ENCODE measurements at places on chromosomes 7 and 10.

DNA sequence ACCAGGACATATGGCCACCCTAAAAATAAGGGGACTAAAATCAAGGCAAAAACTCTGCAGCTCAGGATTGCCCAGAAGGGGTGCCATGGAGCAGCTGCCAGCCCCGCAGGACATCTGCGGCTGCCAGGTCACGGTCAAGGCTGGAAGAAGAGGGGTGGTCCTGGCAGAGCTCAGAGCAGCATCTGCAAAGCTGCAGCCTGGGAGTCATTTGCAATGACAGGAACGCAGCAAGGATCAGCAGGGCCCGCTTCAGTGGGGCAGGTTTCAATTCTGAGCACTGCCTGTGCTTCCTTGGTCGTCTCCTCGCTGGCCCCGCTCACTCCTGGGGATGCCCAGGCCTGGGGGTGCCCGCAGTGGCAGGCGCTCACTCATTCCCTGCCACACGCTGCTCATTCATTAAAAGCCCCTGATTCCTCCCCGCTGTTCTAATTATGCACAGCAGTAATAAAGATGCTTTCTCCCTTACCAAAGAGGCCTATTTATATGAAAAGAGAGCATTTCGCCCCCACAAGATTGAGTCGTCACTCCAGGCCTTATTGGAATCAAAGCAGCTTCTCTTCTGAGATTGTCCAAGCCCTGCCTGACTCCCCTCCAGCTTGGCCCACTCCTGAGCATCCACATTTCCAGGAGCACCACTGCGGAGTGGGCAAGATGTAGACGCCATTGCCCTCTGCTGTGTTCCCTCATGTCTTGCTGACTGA, 4.6 kb downstream of the HSPA12A start:
- no peak for DNase-seq

DNA sequence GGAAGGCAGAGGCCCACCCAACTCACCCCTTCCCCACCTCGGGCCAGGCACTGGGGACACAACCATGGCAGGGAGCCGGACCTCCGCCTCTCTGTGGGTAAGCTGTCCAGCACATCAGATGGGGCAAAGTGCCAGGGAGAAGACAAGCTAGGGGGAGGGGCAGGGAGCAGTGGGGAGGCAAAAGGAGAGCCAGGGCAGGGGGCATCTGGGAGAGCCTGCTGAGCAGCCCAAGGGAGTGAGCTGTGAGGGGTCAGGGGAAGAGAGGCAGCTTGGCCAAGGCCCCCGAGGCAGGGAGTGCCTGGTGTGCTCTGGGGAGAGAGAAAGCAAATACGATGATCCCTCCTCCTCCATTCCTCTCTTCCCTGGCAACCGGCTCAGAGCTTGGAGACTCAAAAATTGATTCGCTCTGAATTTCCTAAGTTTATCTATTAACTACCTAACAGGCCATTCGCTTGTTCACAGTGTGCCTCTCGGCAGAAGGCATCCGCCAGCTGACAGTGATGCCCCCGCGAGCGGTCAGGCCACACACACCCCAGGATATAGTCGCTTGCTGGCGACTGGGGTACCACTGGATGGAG, 4.5 kb downstream of the CAMK2B start:
- no peak for DNase-seq

GRCh38 chr10:42864575-42864974, 82.0 kb downstream of the BMS1 start:
- no peak for DNase-seq

- no peak for DNase-seq
These were observed 700.9 kb upstream of the ANKRD30A start for GRCh38 chr10:36424502-36424901.

DNA sequence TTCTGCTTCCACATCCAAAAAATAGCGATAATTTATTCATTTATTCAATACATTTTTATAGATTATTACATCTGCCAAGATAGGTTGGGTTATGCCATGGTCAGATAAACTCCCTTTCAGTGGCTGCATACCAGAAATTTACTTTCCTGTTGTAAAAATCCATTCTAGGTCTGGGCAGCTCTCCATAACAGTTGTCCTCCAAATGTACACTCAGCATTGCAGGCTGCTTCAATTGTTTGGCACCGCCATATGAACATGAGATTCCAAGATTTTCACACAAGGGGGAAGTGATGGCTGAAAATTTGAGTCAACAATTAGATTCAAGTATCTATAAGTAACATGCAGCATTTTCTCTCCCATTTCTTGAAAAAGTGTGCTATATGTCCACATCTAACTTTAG, 568.7 kb downstream of the ETV1 start:
- DNase-seq: no peak

DNA sequence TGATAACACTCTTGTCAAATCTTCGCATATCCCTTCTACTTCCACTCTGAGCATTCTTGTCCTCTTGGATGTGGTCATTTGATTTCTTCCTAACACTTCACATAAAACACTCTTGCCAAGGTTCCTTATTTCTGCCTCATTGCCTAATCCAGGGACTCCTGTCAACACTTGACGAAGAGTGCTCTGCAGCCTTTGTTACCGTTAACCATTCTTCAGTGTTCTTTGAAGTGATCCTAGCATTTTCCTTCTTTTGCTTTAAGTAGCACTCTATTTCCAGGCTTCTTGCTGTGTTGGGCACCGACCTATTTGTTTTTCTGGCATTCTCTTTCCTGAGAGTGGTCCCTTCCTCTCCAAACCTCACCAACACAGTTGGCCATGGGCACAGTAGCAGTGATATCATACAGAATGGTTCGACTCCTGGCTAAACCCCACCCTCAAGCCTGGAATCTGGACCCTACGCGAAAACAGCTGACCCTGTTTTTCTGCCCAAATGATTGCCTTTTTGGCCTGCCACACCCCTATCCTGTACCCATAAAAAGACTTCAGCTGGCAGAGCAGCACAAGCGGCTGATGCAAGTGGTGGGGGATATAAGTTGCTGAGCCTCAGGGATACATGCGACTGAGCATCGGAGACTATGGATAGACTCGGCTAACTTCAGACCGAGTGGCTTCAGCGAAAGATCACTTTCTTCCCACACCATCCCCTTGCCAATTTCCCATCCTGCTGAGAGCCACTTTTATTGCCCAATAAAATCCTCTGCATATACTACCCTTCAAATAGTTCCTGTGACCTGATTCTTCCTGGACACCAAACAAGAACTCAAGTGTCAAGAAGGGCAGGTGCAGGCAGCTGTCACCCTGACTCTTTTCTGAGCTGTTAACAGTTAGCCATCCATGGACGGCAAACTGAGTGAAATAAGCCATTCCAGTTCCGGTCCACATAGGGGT, 820.6 kb downstream of the CCSER2 start:
- DNase-seq: no peak

GRCh38 chr7:98199131-98199530, 12.1 kb upstream of the BHLHA15 start:
- no peak for DNase-seq

DNA sequence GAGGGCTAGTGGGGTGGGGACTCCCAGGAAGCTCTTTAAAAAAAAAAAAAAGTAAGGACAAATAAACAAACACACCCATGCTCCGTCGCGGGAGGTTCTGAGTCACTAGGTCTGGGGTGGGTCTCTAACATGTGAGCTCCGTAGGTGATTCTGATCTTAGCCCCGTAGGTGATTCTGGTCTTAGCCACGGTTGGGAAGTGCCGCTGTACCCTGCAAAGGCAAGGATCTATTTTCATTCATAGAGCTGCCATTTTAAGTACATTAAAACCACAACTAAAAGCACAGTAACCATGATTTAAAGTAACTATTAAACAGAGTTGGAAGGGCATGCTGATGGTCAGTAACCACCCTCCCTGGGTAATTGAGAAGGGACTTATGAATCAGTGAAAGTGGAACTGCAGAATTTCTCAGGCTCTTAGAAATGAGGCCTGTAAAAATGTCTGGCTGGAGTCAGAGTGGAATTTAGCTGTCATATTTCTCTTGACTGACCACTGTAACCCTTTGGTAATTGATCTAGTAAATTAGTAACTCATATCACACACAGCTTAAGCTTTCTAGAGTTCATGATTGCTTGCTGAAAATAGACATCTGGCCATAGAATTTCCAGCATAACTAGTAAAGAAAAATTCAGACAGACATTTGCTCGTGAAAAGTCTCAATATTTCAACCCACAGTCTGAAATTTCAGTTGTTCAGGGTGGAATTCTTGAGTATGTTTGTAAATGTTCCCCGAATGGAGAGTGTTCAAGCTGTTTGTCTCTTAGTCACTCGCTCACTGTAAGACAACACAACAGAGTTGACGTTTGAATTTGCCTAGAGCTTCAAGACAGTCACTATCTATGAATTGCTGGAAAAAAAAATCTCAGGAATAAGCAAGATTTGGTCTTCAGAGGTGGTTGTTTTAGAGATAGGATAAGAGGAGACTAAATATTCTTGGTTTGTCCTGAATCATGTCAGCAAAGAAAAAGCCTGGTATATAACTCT, 34.2 kb upstream of the TCF7L2 start:
- no peak for DNase-seq

GRCh38 chr10:17414484-17414883, 39.9 kb downstream of the ST8SIA6 start:
- DNase-seq: no peak

DNA sequence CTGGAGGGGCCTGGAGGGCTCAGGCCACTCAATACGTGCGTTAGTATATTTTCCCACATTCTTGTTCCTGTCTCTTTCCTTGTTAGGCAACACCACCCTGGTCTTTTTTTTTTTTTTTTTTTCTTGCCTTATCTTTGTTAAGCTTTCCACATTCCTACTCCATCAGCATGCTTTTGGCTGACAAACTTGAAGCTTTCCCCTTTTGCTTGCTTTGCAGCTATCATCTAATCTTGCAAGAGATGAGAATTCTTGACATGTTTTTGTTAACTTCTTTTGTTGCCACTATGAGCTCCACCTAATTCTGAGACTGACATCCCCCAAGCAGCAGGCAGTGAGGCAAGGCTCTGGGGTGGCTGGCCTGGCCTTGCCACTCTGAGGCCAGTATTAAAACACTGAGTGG, 52.5 kb upstream of the NRP1 start:
- DNase-seq: no peak

GRCh38 chr10:76393875-76394706, 962.7 kb downstream of the LRMDA start:
- DNase-seq: no peak

- DNase-seq: no peak
These were observed 322.2 kb downstream of the FGFR2 start for GRCh38 chr10:121276046-121276445.

- no peak for DNase-seq
These were observed 9.2 kb downstream of the NEBL start for GRCh38 chr10:20887706-20888555.

GRCh38 chr7:118713039-118713438, 488.5 kb downstream of the ANKRD7 start:
- no peak for DNase-seq

DNA sequence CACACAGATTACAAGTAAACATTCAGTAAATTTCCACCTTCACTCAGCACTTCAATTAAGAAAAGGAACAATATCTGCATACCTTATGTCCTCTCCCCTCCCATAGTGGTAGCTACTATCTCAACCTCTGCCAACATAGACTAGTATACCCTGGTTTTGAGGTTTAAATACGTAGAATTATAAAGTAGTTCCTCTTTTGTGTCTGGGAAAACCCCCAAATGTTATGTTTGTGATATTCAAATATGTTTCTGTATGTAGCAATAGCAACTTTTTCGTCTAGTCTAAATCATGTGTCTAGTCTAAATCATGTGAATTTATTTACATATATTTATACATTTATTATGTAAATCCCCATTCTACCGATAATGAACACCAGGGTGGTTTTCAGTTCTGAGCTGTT, 13.2 kb upstream of the CAMK2B start:
- DNase-seq: no peak

- no peak for DNase-seq
These were observed 755 bp downstream of the FAM171A1 start for GRCh38 chr10:15370212-15370855.

GRCh38 chr10:48836605-48837004, 103.0 kb downstream of the LRRC18 start:
- no peak for DNase-seq

GRCh38 chr7:19377611-19378344, 232.6 kb upstream of the FERD3L start:
- DNase-seq: no peak

- DNase-seq: no peak
These were observed 6.5 kb downstream of the SLC13A1 start for GRCh38 chr7:123193235-123193634.

DNA sequence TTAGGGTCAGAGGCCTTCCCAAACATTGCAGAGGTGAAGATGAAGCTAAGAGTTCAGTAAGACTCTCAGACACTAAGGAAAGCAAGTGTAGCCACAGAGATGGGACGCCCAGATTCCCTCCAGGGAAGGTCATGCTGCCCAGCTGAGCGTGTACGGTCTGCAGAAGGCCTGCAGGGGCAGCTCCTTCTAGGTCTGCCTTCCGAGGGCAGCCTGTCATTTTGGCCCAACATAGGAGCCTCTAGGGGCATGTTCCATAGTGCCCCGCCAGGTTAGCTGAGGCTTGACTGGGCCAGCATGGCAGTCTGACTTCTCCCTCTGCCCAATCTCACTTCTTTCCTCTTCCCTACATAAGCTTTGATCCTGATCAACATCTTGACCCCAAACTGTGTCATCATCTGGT, 130.7 kb downstream of the PIP4K2A start:
- DNase-seq: no peak

DNA sequence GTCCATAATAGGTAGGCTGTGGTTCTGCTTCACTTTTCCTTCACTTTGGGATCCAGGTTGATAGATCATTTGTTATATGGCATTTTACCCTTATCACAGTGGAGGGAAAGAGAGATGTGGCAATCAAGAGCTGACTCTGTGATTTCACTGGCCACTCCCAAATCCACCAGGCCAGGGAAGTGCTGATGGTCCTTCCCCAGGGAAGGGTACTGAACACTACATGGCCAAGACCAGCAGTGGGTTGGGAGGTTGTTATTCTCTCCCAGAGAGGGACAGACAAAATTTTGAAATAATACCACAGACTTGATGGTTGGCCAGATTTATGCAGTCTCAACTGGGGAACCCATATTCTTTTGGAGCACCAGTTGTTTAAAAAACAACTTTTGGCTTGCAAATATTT, 102.5 kb downstream of the SND1 start:
- no peak for DNase-seq

- no peak for DNase-seq
These were observed 129.1 kb upstream of the PPP1R3A start for GRCh38 chr7:114047889-114048288.

- no peak for DNase-seq
These were observed 421.0 kb downstream of the PTPRN2 start for GRCh38 chr7:158166386-158167340.

DNA sequence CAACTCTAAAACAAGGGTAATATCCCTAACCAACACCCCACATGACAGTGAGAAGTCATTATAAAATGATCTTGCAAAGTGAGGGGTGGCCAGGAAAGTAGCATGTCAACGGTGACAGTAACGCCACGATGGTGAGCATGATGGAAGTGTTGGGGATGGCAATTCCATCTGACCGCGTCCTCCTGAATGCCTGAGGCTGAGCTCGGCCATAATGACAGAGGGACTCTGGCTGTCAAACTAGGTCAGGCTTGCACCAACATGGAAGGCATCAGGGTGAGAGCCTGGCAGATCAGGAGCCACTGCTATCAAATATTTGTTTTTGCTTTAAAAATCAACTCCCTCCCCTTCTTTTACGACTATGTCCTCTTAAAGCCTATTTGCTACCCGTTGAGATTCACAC, 55.7 kb upstream of the EFCAB10 start:
- no peak for DNase-seq

- no peak for DNase-seq
These were observed 7.4 kb downstream of the SORCS1 start for GRCh38 chr10:107157071-107157470.

- DNase-seq: no peak
These were observed 56.4 kb upstream of the NPS start for GRCh38 chr10:127492607-127493250.

GRCh38 chr7:36765605-36766004, 41.3 kb upstream of the AOAH start:
- DNase-seq: no peak

GRCh38 chr10:132570771-132571649, 33.4 kb downstream of the INPP5A start:
- no peak for DNase-seq

All from kidney capillary endothelial cell (primary cell).